Right renal pelvis (tissue), 4 donors: ENCODE measurements at places on chromosomes 7 and 10. TPM values are rescaled to one million over a fixed set of nuclear protein-coding genes. Genes with fewer than 3 reads are reported as not detected.

The OAT gene
- 83.9 TPM for polyA plus RNA-seq

The HEPACAM2 gene
- polyA plus RNA-seq, result 6.8 TPM

The PDZD7 gene
- polyA plus RNA-seq, result 1.7 TPM

The OSBPL3 gene
- 26.9 TPM for polyA plus RNA-seq

The CTNNA3 gene
- polyA plus RNA-seq, result 4.4 TPM

The PRF1 gene
- 0.55 TPM for polyA plus RNA-seq

The IL6 gene
- not detected for polyA plus RNA-seq

The CALML5 gene
- not detected for polyA plus RNA-seq

The CALY gene
- polyA plus RNA-seq, result not detected

The NOM1 gene
- 16.6 TPM for polyA plus RNA-seq

The HOXA4 gene
- polyA plus RNA-seq, result 20.4 TPM

The SPDYE6 gene
- polyA plus RNA-seq, result 1.2 TPM
